ENCODE measurements at places on chromosomes 2 and 18. TPM values are rescaled to one million over a fixed set of nuclear protein-coding genes. Genes with fewer than 3 reads are reported as not detected.

FOXI3 gene
- total RNA-seq = 0.12 TPM

SP140 gene
- total RNA-seq = not detected

LHCGR gene
- total RNA-seq = 0.12 TPM

RPL37A gene
- 3,339 TPM for total RNA-seq

NOP58 gene
- 103 TPM for total RNA-seq

ING5 gene
- 61.9 TPM for total RNA-seq

CSRNP3 gene
- 28.4 TPM for total RNA-seq

POTEE gene
- total RNA-seq = 1.0 TPM

ASB1 gene
- 39.9 TPM for total RNA-seq

ANKRD62 gene
- total RNA-seq = not detected

ELOA2 gene
- total RNA-seq = not detected

NPPC gene
- 16.5 TPM for total RNA-seq

CGREF1 gene
- total RNA-seq = 2.1 TPM

PRKAG3 gene
- not detected for total RNA-seq

SH3BP4 gene
- total RNA-seq = 32.1 TPM

CDH19 gene
- total RNA-seq = 14.7 TPM

SLC19A3 gene
- total RNA-seq = 0.54 TPM

PLB1 gene
- total RNA-seq = not detected

C2orf78 gene
- not detected for total RNA-seq

TNP1 gene
- total RNA-seq = not detected

IFIH1 gene
- 0.27 TPM for total RNA-seq

ACADL gene
- not detected for total RNA-seq

GRHL1 gene
- 2.0 TPM for total RNA-seq

ILKAP gene
- total RNA-seq = 65.8 TPM

L3MBTL4 gene
- total RNA-seq = 0.65 TPM

RAB27B gene
- total RNA-seq = 0.44 TPM

FIGN gene
- total RNA-seq = 58.1 TPM

EGR4 gene
- total RNA-seq = not detected

MARCHF7 gene
- 99.1 TPM for total RNA-seq

FAM161A gene
- 21.9 TPM for total RNA-seq

MYO3B gene
- total RNA-seq = not detected

TNFAIP6 gene
- total RNA-seq = 0.75 TPM

RAPGEF4 gene
- 1.7 TPM for total RNA-seq

TMEM247 gene
- total RNA-seq = not detected

CCL20 gene
- total RNA-seq = not detected

FBXO48 gene
- 1.6 TPM for total RNA-seq

AMER3 gene
- total RNA-seq = 1.4 TPM

KIAA2012 gene
- total RNA-seq = 0.07 TPM

CD8A gene
- 0.54 TPM for total RNA-seq

FOSL2 gene
- total RNA-seq = 2.9 TPM

CFAP221 gene
- total RNA-seq = 3.0 TPM

MARS2 gene
- total RNA-seq = 15.9 TPM

Data from neural crest cell (in vitro differentiated cells).